Fibroblast of villous mesenchyme (primary cell): ENCODE measurements at places on chromosomes 2 and 18. TPM values are rescaled to one million over a fixed set of nuclear protein-coding genes. Genes with fewer than 3 reads are reported as not detected.

DNA sequence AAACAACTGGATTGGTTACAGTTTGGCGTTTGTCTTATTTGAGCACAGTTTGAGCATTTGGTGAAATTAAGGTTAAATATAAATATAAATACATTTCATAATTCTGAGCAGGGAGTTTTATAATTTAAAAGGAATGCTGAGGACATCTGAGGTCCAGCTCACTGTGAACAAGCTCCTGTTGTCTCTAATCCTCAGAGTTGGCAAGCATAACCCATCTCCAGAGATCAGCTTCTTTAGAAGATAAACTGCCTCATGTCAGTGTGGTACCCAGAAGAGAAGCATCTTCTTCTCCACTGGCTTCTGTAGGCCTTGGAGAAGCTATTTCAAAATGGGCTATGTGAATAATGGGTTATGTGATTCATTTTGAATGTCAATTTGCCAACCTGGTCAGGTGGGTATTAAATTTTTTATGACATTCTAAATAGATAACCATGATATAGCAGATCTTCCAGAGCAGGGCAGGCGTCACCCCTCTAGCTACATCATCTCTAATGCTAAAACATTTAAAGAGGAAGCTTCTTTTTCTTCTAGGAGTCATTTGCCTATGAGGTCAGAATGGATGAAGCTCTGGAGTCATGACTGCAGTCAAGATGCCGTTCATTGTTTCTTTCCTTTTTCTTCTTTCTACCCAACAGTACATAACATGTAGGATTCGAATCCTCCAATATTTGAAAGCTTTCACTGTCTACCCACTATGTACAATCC, 324.0 kb downstream of the RNF144A start:
- DNase-seq = no peak

DNA sequence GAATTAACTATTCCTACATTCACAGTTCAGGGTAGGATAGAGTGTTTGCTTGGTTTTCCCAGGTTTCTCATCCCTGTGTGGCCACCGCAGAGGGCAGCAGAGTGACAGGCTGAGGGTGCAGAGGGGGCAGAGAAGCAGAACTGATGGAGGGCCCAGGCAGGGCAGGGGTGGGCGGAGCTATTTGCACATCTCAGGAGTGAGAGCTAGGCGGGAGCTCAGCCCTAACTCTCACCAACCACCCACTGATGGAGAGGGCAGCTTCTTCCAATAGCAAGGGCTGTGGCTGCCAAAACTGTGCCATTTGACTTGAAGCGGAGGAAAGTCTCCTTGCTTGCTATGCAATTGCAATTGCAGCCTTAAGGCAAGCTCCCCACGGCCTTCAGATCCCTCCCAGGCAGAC, 12.0 kb upstream of the DARS1 start:
- DNase-seq = no peak

GRCh38 chr2:99697811-99698568, 208.2 kb upstream of the REV1 start:
- peak; percentile 66 for DNase-seq

DNA sequence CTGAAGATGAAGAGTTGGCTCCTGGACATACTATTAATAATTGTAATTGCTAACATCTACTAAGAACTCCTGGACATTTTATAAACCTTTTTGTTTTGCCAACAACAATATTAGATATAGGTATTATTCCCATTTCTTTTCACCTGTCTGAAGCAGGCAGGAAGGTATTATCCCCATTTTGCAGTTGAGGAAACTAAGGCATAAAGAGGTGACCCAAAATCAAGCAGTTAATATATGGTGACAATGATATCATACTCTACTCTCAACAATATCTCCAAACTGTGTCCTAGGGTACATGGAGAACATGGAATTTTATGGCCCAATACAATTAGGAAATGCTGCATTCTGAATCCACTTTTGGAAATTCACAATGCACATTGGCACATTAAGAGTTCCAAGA, 1.8 kb upstream of the NMI start:
- no peak for DNase-seq

GRCh38 chr2:128162266-128162665, 71.3 kb downstream of the UGGT1 start:
- DNase-seq = no peak

GRCh38 chr18:9900699-9901098, 13.1 kb upstream of the VAPA start:
- no peak for DNase-seq

DNA sequence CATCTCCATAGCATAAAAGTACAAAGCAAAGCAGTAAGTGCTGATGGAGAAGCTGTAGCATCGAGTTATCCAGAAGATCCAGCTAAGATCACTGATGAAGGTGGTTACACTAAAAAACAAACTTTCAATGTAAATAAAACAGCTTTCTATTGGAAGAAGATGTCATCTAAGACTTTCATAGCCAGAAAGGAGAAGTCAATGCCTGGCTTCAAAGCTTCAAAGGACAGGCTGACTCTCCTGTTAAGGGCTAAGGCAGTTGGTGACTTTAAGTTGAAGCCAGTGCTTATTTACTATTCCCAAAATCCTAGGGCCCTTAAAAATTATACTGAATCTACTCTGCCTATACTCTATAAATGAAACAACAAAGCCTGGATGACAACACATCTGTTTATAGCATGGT, 44.0 kb downstream of the METTL8 start:
- DNase-seq = no peak

DNA sequence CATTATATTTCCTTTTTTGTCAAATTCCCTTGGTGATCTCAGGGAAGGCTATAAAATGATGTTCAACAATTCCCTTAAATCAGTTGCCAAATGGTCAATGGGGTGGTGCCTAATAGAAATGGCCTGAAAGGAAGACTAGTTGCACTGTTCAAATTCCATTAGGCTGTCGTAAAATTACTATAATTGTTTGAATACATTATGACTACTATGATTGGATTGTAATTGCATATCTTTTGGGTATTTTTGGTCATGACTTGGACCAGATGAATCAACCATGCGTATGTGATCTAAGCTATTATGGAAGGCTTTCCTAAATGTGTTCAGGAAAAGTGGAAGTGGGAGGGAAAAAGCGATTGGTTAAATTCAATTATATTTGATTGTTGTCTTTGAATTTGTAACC, 41.3 kb upstream of the KCNE4 start:
- peak; percentile 44 for DNase-seq

GRCh38 chr2:27003857-27004256, 28.9 kb upstream of the TMEM214 start:
- DNase-seq = peak; percentile 45

DNA sequence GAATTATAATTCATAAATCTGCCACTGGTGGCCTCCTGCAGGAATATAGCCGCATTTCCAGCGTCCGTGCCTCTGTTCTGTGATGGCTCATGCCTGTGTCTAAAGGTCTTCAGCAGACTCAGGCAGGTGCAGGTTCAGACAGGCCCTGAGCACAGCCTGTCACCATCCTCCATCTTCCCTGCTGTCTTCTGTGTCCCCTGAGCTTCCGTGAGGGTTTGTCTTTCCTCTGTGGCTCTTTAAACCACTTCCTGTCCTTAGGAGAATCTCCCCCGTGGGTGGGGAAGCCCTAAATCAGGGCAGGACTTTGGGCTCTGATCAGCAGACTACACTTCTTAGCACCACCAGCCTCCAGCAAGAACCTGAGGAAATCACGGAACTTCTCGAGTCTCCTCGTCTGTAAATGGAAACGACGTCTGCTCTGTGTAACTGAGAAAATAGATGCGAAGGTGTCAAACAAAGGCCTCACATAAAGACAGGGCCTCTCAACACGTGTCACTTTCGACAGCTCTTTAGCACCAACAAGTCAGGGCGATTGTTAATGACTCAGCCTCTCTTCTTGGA, 24.1 kb upstream of the NFATC1 start:
- no peak for DNase-seq

DNA sequence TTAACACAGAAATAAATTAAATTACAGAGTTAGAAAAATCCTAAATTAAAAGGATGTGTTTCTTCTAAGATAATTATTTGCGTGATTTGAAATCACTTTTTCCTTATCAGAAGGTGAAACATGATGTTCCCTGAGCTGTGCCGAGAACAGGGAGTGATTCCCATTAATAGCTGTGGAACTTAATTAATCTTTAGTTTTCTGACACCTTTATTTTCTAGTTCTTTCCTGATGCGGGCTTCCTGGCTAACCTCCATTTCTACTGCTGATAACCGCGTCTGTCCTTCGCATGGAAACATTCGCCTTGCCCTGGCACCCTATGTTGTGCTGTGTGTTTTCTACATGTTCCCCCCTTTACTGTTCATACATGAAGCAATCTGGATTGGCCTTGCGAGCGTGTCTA, 172.9 kb downstream of the FAM210A start:
- no peak for DNase-seq

- DNase-seq = no peak
These were observed 48.9 kb downstream of the PTPN4 start for GRCh38 chr2:119808516-119809147.

- peak; percentile 96 for DNase-seq
These were observed 23.9 kb upstream of the SCYGR5 start for GRCh38 chr2:227642656-227643055.

- DNase-seq = no peak
These were observed 93.4 kb downstream of the SOS1 start for GRCh38 chr2:39027421-39027820.

DNA sequence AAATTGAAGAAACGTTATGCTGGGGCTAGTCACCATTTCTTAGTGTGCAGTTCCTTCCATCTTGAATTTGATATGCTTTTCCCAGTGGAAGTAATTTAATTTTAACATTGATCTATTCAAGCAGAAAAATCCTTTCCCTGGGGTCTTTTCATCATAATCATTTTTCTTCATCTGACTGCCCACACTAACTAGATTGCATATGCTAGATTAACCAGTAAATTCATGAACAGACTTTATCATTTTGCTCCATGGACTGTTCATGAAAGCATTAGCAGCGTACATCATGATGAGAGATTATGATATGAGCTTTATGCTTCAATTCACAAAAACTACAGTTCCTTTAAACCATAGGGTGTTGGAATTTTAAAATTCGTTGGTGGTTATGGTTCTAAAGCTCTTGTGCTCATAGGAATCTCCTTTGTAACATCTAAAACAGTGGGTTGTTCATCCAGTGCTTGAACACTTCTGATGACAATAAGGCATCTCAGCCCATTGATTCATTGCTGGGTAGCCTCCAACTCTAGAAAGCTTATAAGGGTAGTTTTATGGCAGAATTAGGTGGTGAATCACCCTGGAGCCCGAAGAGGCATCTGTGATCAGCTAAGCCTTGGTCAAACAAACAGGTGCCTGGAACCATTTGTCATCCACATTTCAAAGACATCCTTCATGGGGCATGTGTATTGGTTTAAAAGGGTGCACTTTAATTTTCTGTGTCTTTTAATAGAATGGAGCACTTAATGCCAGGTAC, 77.2 kb upstream of the NDUFV2 start:
- no peak for DNase-seq

DNA sequence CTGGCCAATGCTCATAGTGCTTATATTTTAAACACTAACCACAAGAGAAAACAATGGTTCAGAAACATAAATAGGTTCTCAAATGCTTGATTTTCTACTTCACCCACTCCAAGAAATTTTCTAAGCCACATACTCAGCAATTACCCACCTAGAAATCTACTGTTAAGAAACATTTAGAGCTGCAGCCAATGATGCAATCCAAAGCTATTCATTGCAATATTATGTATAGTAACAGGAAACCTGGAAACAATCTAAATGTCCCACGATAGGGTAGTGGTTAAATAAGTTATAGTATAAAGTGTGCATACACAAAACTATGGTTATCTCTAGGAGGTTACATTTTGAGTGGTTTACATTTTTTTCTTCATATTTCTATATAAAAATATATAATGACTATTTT, 5.7 kb downstream of the FAM237A start:
- peak; percentile 12 for DNase-seq

DNA sequence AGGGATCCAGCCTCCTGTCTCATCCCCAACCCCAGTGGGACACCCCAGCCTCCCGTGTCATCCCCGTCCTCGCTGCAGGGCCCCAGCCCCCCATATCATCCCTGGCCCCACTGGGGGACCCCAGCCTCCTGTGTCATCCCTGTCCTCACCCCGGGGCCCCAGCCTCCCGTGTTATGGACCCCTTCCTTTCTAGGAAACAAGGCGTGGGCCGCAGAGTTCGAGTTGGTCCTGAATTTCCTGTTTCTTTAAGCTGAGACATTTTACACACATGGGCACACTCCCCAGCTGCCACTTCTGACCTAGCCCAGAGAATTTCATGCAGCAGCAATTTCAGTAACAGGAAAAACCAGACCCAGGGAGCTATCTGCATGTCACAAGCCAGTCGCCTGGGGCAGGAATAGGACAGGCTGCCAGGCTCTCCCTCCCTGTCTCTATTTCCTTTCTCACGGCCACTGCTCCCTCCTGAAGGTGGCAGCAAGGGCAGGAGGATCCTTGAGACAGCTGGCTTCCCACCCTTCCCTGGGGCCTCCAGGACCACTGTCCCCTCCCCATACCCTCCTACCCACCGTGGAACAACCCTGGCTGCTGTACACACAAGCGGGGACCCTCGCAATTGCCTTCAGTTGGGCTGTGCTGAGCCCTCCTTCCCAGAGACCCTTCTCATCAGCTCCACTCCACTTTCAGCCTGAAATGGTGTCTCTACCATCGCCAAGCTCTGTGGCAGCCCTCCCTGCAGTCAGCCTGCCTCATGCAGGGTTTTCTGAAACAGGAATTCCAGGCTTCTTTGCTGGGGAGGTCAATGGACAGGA, 141.9 kb upstream of the ID2 start:
- no peak for DNase-seq

DNA sequence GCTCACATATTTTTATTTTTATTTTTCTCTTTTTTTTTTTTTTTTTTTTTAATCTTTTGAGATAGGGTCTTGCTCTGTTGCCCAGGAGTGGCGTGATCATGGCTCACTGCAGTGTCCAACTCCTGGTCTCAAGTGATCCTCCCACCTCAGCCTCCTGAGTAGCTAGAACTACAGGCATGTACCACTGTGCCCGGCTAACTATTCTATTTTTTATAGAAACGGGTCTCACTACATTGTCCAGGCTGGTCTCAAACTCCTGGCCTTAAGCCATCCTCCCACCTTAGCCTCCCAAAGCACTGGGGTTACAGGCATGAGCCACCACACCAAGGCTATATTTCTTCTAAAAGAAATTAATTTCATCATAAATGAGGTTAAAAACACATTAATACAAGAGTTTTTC, 45.9 kb downstream of the PTRHD1 start:
- DNase-seq = no peak

- no peak for DNase-seq
These were observed 122.9 kb downstream of the EPB41L3 start for GRCh38 chr18:5420906-5421305.

Gene C2orf92
- total RNA-seq = 2.6 and 6.0 TPM in 2 replicates

Gene SKA1
- 9.0 and 13.4 TPM in 2 replicates for total RNA-seq

Gene COA5
- 12.6 and 19.0 TPM in 2 replicates for total RNA-seq

Gene PSMD1
- total RNA-seq = 116 and 153 TPM in 2 replicates

Gene KIAA2012
- total RNA-seq = under 0.01 TPM in 2 replicates

Gene MRO
- total RNA-seq = under 0.01 TPM in 1 of 2 replicates, not detected in the other

Gene RESP18
- total RNA-seq = not detected in 2 replicates

Gene PLGLB2
- 1.6 and 2.6 TPM in 2 replicates for total RNA-seq

Gene CAMKMT
- total RNA-seq = 8.7 and 9.9 TPM in 2 replicates

Gene PEX13
- 28.7 and 42.3 TPM in 2 replicates for total RNA-seq

Gene XPO1
- total RNA-seq = 224 and 282 TPM in 2 replicates

Gene PID1
- 12.1 and 16.4 TPM in 2 replicates for total RNA-seq

Gene TCF23
- not detected in 2 replicates for total RNA-seq
